Cerebellum (tissue), 4 donors: ENCODE measurements at places on chromosomes 7 and 10.

DNA sequence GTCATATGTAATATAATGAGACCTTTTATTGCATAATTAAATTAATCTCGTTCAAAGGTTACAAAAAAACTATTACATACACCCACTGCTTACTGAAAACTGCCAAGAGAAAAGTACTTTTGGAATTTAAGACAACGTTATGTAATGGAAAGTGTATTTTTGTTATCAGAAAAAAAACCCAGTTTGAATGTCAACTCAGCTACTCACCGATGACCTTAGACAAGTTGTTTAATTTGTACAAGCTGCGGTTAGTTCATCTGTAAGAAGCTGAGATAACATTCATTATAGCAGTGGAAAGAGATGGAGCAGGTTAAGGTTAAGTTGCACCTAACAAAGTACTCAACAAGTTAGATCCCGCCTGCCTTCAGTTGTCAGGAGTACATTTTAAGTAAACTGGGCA, 1.1 kb downstream of the PSMA2 start:
- DNase-seq: no peak

GRCh38 chr7:18265611-18266281, 229.8 kb upstream of the HDAC9 start:
- no peak for DNase-seq

- DNase-seq: no peak
Measured at GRCh38 chr10:99527526-99528493, 4.9 kb upstream of the NKX2-3 start.

DNA sequence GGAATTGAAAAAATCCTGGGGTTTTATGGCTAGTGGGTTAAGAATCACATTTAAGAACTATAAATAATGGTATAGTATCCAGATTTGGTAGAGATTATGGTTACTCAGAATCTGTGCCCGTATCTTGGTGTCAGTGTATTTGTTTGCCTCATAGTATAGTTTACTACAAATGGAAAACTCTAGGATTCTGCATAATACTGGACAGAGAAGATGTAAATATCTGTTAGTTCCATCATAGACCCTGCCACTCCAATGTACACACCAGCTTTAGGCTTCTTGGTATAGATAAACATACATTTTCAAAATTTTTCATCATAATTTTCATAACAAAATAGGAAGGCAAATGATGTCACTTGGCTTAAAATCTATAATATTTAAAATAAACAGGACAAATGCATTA, 108.1 kb downstream of the CFTR start:
- DNase-seq: no peak

DNA sequence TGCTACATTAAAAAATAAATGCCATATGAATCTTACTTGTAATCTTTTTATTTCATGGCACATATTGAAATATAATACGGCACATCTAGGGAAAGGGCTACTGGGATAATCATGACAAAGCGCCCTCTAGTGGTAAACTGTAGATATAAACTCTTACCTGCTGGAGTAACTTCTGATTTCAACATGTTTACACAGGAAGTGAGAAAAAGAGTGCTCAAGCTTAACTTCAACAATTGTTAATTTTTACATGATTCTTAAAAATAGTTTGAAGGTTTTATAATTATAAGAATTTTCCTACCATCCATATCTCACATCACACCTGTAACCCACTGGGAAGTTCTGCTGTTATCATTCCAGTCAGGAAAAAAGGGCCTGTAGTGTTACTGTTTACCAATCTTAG, 2.0 kb upstream of the HEPACAM2 start:
- peak; percentile 30 for DNase-seq

GRCh38 chr7:2761801-2762497, 73.9 kb downstream of the AMZ1 start:
- no peak for DNase-seq

DNA sequence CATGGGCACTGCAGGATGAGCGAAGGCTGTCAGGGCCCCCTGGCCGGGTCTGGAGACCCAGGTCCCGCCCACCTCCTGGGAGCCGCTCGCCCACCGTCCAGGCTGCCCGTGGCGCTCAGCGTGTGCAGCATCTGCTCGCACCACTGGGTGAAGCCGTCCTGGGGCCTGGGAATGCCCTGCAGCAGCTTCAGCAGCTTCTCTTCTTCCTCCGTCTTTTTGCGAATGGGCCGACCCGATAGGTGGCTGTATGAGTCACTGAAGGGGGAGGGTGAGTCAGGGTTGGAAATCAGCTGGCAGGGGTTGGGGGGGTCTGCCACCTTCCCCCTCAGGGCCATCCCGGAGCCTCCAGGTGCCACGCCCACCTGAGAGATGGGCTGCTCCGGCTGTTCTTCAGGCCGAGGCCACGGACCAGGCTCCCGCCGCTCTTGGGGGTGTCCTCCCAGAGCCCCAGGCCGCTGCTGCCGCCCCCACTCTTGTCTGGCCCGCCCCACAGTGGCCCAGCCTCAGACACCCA, 8.7 kb downstream of the GNB2 start:
- DNase-seq: no peak

DNA sequence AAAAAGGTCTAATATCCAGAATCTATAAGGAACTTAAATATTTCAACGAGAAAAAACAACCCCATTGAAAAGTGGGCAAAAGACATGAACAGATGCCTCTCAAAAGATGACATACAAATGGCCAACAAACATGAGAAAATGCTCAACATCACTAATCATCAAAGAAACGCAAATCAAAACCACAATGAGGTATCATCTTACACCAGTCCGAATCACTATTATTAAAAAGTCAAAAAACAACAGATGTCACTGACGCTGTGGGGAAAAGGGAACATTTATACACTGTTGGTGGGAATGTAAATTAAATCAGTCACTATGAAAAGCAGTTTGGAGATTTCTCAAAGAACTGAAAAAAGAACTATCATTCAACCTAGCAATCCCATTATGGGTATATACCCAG, 6.0 kb downstream of the VWDE start:
- DNase-seq: no peak
